ENCODE measurements at places on chromosomes 3 and 15.

DNA sequence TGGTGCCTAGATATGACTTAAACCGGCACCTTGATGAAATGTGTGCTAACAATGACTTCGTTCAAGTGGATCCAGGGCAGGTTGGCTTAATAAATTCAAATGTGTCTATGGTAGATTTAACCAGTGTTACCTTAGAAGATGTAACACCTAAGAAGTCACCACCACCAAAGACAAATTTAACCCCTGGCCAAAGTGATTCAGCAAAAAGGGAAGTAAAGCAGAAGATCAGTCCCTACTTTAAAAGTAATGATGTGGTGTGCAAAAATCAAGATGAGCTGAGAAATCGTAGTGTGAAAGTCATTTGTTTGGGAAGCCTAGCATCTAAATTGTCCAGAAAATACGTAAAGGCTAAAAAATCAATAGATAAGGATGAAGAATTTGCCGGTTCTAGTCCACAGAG lies 1.1 kb downstream of the FAN1 start:
- no peak for DNase-seq

- no peak for DNase-seq
Measured at GRCh38 chr3:11565072-11565471, 78.6 kb downstream of the VGLL4 start.

GRCh38 chr15:60936186-60936585 lies 292.9 kb downstream of the RORA start:
- no peak for DNase-seq

DNA sequence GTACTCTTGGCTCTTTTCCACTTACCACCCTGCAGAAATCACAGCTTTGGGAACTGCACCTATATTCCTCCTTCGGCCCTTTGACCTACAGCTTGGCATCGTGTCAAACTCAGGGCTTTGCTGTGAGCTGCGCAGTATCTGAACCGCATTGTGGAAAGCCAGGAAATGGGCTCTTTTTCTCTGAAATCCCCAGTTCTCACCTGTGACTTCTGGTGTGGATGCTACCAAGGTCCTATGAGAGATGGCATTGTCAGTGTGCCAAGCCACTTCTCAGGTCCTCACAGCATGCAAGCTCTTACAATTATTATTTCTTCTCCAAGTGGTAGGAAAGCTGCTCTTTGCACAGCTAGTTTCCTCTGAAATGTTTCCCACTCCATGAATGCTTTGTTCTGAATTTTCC lies 450.6 kb upstream of the TBL1XR1 start:
- DNase-seq, result no peak

- DNase-seq, result no peak
Measured at GRCh38 chr3:46748170-46748569, 30.5 kb upstream of the PRSS50 start.

Measured in cortex of kidney (tissue), 1 donor.